Gastroesophageal sphincter (tissue), 4 donors: ENCODE measurements at places on chromosomes 5 and 9.

DNA sequence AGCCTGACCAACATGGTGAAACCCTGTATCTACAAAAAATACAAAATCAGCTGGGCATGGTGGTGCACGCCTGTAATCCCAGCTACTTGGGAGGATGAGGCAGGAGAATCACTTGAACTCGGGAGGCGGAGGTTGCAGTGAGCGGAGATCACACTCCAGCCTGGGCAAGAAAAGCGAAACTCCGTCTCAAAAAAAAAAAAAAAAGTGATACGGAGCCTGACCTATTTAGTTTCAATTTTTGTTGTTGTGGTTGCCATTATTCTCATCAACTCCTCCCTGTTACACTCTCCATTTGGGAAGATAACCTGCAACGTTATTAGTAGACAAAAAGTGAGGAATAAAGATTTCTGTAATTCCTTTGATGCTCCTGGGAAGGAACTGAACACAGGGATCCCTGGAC lies 1.3 kb downstream of the STOM start:
- no peak for ATAC-seq

GRCh38 chr5:100539519-100539918 lies 4.3 kb downstream of the FAM174A start:
- ATAC-seq = no peak

DNA sequence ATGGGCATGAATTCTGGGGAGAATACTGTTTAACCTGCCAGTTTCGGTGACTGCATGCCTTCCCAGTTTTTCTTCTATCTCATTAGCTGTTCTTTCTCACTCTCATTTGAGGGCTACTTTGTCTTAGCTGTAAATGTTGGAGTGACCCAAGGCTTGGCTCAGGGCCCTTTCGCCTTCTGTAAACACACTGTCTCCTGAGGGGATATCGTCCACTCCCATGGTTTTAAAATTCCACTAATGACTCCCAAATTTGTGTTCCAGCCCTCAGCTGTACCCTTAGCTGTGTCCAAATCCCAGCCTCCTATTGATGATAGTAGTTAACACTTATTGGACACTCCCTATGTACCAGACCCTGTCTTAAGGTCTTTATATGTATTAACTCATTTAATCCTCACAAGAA lies 14.1 kb upstream of the RNF145 start:
- ATAC-seq = no peak

- peak; percentile 58 for ATAC-seq
These were observed 14.8 kb downstream of the AKNA start for GRCh38 chr9:114372921-114373448.

DNA sequence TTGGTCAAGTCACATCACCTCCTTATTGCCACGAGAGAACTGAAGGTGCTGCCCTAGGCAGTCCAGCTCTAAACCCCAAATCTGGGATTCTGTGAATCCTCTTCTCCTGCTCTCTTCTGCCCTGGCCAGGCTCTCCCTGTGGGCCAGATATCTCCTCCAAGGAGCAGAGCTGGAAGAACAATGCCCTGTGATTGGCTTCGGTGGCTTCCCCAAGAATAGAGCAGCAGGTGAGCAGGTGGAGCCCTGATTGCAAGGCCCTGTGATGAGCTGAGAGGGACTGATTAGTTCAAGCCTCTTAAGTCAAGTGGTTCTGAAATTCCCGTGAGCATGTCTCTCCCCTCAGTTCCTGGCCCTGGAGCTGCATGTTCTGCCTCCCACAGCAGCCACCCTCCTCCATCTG lies 175.3 kb upstream of the BRINP1 start:
- ATAC-seq = no peak

DNA sequence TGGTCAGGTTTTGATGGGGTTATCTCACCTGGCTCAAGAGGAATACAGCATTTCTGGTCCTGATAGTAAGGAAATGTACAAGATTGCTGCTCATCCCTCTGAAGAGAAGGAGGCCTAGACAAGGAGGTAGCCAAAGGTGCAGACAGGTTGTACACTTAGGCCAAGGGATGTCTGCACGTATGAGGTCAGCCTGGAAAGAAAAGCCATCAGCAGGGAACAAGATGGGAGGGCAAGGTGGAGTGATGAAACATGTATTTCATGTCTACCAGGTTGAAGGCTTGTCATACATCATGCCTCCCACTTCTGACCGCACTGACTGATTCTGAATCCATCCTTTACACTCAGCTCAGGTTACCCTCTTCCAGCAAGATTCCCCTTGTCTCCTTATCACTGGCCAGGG lies 296.8 kb upstream of the VLDLR start:
- no peak for ATAC-seq
